ENCODE measurements at places on chromosomes 2 and 18.

GRCh38 chr18:75691483-75691882 is 264.0 kb upstream of the SMIM21 start:
- DNase-seq: no peak

GRCh38 chr18:71809711-71810110 is 734.4 kb downstream of the CBLN2 start:
- no peak for DNase-seq

DNA sequence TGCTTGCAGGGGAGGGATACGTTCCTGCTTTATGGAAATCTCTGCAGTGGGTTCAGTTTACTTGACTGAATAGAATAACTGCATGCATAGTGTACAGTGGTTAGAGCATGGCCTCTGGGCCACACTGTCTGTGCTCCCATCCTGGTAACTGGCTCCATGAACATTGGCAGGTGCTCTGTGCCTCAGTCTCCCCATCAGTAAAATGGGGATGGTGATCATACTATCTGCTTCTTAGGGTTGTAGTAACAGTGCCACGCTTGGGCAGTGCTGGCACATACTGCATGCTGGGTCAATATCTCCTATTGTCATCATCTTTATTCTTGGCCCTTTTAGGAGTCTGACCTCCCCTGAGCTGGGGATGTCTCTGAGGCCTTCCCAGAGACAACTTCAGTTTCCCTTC is 117.3 kb downstream of the CTIF start:
- DNase-seq: no peak

GRCh38 chr2:239273280-239274234 is 127.3 kb downstream of the HDAC4 start:
- DNase-seq: no peak

- peak; percentile 71 for DNase-seq
Observed at GRCh38 chr2:38174646-38175423, 98.9 kb upstream of the CYP1B1 start.
